Midbrain (tissue), 1 donor: ENCODE measurements at places on chromosomes 1 and 21.

- no peak for DNase-seq
Measured at GRCh38 chr1:115719285-115719684, 49.2 kb downstream of the CASQ2 start.

DNA sequence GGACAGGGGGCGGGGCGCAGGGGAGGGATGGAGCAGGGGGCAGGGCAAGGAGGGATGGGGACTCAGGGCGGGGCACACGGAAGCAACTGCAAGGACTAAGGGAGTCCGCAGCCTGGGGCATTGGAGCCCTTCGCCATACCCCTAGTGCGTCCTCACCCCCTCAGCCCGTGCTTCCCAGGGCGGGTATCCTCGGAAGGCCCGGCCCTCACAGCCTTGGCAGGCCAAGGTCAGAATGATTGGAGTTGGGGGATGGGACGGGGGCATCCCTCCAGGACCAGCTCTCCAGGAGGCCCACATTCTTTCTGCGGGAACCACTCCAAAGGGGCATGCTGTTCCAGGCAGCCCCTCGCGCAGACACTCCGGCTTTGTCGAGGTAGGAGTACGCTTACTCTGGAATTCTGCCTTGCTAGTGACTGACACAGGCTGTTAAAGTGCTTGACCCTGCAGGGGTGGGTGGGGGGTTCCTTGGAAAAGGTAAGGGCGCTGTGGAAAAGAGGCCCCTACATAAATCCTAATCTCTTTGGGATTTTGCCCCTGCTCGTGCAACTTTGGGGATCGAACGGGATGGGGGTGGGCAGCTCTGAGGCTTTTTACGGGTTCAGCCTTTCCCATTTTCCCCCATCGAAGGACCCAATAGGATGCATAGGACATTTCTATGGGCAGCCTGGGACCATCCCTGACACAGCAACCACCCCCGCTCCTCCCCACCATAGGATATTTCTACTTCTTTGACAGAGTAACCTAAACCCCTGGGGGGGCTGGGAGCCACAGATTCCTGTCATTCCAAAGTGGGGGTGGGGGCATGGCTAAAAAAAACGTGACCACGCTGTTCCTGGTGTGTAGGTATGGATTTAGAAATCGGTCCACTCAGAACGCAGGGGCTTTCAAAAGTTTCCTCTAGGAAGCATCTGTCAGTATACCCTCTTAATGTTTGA lies 738 bp upstream of the TRIM11 start:
- DNase-seq = no peak

- no peak for DNase-seq
Measured at GRCh38 chr1:51489472-51489871, 29.6 kb downstream of the EPS15 start.

- no peak for DNase-seq
Measured at GRCh38 chr1:211328866-211329475, 2.3 kb downstream of the TRAF5 start.

GRCh38 chr21:44795342-44795741 lies 6.3 kb downstream of the UBE2G2 start:
- DNase-seq = no peak

DNA sequence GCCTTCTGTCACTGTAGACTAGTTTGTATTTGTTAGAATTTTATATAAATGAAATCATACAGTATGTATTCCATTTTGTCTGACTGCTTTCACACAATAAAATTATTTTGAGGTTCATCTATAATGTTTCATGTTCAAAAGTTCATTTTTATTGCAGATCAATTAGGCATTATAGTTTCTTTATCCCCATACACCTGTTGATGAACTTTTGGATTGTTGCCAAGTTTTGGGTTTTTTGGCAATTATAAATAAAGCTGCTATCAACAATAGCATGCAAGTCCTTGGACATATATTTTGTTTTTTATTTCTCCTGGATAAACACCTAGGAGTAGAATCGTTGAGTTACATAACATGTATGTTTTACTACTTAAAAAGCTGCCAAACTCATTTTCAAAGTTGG lies 47.1 kb upstream of the FAM3B start:
- no peak for DNase-seq

- no peak for DNase-seq
Measured at GRCh38 chr21:46347203-46347550, 23.2 kb downstream of the PCNT start.

DNA sequence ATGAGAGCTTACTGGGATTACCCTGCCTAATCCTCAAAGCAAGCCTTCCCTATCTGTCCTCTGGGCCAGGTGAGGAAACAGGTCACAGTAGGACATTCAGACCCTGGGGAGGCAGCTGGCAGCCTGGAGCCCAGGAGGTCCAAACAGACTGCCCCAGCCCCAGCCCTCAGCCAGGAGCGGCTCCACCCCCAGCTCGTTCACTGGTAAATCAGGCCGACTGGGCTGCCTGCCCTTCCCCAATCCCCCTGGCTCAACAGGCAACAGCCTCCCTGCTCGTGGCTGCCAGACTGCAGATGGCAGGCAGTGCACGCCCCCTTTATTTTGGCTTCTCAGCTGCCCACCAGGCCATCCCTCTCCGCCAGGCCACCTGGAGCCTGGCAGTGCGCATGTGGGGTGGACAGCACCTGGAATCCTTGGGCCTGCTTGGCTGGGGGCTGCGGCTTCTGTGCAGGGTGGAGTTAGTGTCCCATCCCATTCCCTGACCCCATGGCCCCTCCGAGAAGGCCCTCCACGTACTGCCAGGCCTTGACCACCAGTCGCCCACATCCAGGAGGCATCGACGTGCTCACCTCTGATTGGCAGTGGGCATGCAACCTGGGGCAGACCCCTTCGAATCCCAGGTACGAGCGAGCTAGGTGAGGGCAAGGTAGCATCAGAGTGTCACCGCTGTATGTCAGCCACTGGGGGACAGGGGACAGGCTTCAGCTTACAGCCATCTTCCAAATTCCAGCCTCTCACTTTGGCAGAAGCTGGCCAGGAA lies 11.2 kb upstream of the ZNF670 start:
- no peak for DNase-seq

DNA sequence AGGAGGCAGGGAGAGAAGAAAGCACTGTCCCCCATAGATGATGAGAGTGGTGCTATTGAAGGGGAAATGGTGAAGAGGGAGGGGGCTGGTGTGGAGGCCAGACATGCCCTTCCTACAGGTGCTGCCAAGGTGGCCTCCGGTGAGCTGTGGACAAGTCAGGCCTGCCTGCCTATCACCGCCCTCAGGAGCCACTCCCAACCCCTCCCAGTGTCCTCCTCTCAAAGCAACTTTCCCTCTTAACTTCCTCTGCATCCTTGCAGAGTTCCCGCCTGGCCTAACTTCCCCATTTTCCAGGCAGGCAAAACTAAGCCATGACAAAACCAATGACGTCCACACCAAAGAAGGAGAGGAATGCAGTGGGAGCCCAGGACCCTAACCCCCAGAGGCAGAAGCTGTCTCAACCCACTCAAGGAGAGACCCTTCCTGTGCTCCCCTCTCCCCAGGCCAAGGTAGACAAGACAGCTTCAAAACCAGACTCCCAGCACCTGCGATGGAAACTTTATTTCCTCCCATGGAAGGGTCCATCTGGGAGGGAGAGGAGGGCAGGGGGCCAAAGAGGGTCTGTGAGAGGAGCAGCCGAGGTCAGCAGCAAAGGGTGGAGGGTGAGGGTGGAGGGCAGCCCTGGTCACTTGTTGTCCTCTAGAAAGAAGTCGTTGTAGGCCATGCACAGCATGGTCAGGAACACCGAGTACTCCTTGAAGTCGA lies 1.0 kb upstream of the S100A6 start:
- no peak for DNase-seq

DNA sequence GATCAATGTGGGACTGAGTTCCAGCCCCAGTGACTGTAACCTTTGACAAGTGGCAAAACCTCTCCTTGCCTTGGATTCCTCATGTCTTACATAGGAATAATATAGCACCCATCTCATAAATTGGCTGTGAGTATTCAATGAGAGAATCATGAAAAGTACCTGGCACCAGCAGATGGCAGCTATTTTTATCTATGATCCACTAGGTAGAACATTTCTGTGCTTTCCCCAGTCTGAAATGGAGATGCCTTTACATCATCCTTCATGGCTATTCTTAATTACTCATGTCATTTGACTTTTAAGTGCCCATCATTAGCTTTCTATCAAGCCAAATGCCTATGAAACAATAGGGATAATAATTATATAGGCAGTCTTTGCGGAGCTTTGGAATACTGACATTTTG lies 130.1 kb downstream of the TGFB2 start:
- no peak for DNase-seq

GRCh38 chr1:24294716-24295371 lies 24.3 kb upstream of the GRHL3 start:
- DNase-seq = no peak

- DNase-seq = no peak
Measured at GRCh38 chr1:63774617-63775417, 1.0 kb downstream of the ROR1 start.

GRCh38 chr1:183094351-183094750 lies 71.1 kb downstream of the LAMC1 start:
- no peak for DNase-seq

DNA sequence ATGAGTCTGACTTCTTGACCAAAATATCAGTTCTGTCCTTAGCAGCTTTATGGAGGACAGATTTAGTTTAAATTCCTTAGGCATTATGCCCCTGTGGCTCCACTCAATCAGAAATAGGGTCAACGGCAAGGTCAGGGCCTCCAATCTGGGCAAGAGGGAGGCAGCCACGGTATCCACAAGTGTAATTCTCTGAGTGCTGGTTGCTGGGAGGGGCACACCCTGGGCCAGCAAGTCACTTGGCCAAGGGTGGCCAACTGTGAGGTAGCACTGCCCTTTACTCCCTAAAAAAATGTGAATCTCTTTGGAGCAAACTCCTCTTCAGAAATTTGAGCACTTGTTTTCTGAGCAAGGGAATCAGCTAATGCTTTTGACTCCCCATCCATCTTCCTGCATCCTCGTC lies 12.8 kb downstream of the SPATA46 start:
- DNase-seq = no peak

GRCh38 chr1:25643929-25644328 lies 27.3 kb downstream of the MAN1C1 start:
- no peak for DNase-seq

DNA sequence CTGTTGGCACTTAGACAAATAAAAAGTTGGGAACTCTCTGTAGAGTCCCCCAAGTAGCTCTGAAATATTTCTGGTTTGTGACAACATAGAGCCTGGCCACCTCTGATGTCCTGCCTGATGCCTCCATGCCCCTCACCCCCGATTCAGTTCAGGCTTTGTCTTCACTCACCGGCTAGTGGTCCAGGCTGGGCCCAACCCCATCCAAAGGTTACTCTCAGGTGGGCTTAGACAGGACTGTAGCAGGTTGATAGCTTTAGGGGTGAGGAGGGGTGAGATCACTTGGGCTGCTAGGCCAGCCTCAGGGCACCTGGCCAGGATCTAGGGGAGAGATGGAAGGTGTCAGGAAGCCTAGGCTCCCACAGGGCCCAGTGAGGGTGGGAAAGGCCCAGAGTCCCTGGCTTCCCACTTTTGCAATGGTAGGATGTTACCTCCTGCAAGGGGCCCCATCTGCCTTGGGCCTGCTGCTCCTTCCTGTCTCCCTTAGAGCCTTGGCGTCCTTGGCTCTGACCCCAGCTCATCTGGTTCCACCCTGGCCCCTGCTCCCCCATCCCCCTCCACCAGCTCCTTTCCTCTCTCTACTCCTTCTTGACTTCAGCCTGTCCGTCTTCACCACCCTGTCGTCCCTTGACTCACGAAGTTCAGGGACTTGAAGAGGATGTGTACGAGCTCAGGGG lies 6.7 kb downstream of the EPS8L3 start:
- DNase-seq = no peak

DNA sequence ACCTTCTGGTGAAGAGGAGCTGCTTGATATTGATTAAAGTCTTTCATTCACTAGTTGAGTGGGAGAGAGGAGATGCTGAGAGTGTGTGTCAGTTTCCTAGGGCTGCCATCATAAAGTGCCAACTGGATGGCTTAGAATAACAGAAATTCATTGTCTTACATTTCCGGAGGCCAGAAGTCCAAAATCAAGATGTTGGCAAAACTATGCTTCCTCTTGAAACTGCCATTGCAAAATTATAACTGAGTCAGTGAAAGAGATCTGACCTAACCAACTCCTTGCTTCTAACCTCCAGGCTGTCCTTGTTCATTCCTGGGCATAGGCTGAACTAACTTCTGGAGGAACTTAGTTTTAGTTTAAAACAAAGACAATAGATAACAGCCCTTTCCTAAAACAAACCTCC lies 47.1 kb downstream of the PTGS2 start:
- no peak for DNase-seq

GRCh38 chr1:17355898-17356297 lies 16.1 kb upstream of the PADI6 start:
- DNase-seq = no peak
